CD14-positive monocyte (primary cell): ENCODE measurements at places on chromosomes 7 and 10. TPM values are rescaled to one million over a fixed set of nuclear protein-coding genes. Genes with fewer than 3 reads are reported as not detected.

DNA sequence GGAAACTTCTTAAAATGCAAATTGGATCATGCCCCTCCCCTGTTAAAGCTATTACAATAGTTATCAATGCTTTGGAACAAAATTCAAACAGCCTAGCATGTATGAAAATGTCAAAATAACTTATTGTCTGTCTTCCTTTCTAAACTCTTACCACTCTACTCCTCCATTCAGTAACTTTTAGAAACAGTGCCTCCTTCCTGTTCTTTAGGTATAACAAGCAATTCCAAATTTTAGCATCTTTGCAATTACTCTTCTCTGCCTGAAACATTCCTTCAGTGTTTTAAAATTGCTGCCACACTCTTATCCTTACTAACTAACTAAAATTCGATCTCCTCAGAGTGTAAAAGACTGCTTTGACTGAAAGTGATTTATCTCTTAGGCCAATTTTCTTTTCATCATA is 660.4 kb upstream of the LRRTM3 start:
- H3K27me3 ChIP-seq, result no peaks in the 10 kb centered on the region
- no peak overlapping the region for H3K4me3 ChIP-seq
- H3K4me1 ChIP-seq, result no peaks in the 10 kb centered on the region
- no peak overlapping the region for H3K27ac ChIP-seq
- H3K36me3 ChIP-seq, result no peaks in the 10 kb centered on the region

PON1 gene
- polyA plus RNA-seq, result not detected in 2 replicates

C7orf33 gene
- 0.05 TPM in 1 of 2 replicates, not detected in the other for polyA plus RNA-seq

GRCh38 chr10:49657606-49658005 is 21.8 kb upstream of the C10orf53 start:
- H3K4me3 ChIP-seq, result no peak overlapping the region
- no peaks in the 10 kb centered on the region for H3K27me3 ChIP-seq
- no peaks in the 10 kb centered on the region for H3K4me1 ChIP-seq

FFAR4 gene
- 1.1 TPM for polyA plus RNA-seq

DNA sequence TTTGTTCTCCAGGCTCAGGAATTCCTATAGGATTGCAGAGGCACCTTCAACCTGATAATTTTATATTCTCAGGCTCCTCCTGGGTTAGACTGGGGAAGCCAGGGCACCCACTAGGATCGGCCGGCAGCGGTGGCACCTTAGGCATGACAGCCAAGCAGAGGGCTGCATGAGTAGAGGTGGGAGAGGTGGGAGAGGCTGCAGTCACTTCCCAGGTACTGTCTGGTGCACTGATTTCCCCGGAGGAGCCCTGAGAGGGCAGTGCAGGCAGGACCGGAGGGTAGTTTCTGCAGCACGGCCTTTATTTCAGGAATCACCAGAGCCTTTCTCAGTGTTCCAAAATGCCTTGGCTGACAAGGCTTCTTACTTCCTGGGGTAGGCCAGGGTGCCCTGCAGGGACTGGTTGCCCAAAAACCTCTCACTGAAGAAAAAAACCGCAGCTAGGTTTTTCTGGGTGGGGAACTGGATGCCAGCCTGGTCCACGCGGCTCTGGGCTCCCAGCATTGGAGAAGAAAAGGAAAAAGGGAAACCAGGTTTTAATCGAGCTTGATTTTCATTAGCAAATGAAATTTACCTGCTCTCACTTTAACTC is 3.6 kb upstream of the HOXA13 start:
- no peak overlapping the region for H3K4me3 ChIP-seq
- H3K27ac ChIP-seq, result no peak overlapping the region
- no peak for DNase-seq
- H3K36me3 ChIP-seq, result no peaks in the 10 kb centered on the region
- H3K27me3 ChIP-seq, result peaks cover 88% of the 10 kb centered on the region
- H3K4me1 ChIP-seq, result peaks cover 41% of the 10 kb centered on the region

DNA sequence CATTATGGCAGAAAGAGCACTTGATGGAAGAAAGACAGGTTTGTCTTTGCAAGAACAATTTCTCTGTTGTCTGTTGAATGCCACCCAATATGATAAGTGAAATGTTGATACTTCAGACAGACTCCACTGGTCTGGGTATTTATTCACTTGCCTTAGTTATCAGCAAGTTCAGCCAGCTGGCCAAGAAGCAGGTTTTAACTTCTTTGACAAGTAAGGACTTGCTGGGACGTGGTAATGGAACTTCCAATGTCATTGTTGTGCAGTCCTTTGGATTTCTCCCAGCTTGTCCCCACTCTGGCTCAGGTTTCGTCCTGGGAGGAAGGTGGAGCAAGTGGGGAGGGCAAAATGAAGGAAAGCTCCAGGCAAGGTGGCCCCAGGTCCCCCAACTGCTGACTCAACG is 497.4 kb downstream of the RPS24 start:
- no peak overlapping the region for H3K27ac ChIP-seq
- H3K4me1 ChIP-seq, result no peaks in the 10 kb centered on the region
- no peak overlapping the region for H3K4me3 ChIP-seq
- DNase-seq, result no peak
- no peaks in the 10 kb centered on the region for H3K27me3 ChIP-seq
- H3K36me3 ChIP-seq, result no peaks in the 10 kb centered on the region

GRCh38 chr7:135490783-135491182 is 19.1 kb downstream of the CNOT4 start:
- peaks cover 4% of the 10 kb centered on the region for H3K36me3 ChIP-seq
- no peaks in the 10 kb centered on the region for H3K27me3 ChIP-seq
- no peak overlapping the region for H3K4me3 ChIP-seq
- DNase-seq, result no peak

SLC26A5 gene
- polyA plus RNA-seq, result not detected

DNA sequence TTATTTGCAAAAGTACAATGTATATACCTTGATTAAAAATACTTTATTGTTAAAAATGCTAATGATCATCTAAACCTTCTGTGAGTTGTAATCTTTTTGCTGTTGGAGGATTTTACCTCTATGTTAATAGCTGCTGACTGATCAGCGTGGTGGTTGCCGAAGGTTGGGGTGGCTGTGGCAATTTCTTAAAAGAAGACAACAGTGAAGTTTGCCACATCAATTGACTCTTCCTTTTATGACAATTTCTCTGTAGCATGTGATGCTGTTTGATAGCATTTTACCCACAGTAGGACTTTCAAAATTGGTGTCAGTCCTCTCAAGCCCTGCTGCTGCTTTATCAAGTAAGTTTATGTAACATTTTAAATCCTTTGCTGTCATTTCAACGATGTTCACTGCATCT is 16.9 kb upstream of the ENTPD1 start:
- H3K4me3 ChIP-seq, result no peak overlapping the region
- H3K36me3 ChIP-seq, result no peaks in the 10 kb centered on the region
- no peaks in the 10 kb centered on the region for H3K27me3 ChIP-seq
- H3K4me1 ChIP-seq, result peaks cover 11% of the 10 kb centered on the region
- no peak overlapping the region for H3K27ac ChIP-seq

- DNase-seq, result no peak
- H3K27me3 ChIP-seq, result no peaks in the 10 kb centered on the region
- no peak overlapping the region for H3K27ac ChIP-seq
- H3K4me1 ChIP-seq, result peaks cover 11% of the 10 kb centered on the region
- H3K36me3 ChIP-seq, result no peaks in the 10 kb centered on the region
These were observed 120.4 kb downstream of the CUBN start for GRCh38 chr10:17009212-17009700.

GRCh38 chr10:79167537-79167936 is 98.8 kb downstream of the ZMIZ1 start:
- DNase-seq, result no peak
- peaks cover 71% of the 10 kb centered on the region for H3K36me3 ChIP-seq
- H3K27ac ChIP-seq, result no peak overlapping the region
- no peak overlapping the region for H3K4me3 ChIP-seq

GRCh38 chr10:116452338-116452720 is 24.7 kb downstream of the PNLIPRP3 start:
- peaks cover 31% of the 10 kb centered on the region for H3K4me1 ChIP-seq
- no peak overlapping the region for H3K4me3 ChIP-seq
- H3K36me3 ChIP-seq, result no peaks in the 10 kb centered on the region
- no peak for DNase-seq

TMEM184A gene
- polyA plus RNA-seq, result not detected in 2 replicates

- no peak overlapping the region for H3K27ac ChIP-seq
- DNase-seq, result peak; percentile 80
- no peaks in the 10 kb centered on the region for H3K36me3 ChIP-seq
- H3K27me3 ChIP-seq, result no peaks in the 10 kb centered on the region
- H3K4me1 ChIP-seq, result peaks cover 17% of the 10 kb centered on the region
These were observed 86.7 kb upstream of the PRKAR2B start for GRCh38 chr7:106957766-106958165.

DNA sequence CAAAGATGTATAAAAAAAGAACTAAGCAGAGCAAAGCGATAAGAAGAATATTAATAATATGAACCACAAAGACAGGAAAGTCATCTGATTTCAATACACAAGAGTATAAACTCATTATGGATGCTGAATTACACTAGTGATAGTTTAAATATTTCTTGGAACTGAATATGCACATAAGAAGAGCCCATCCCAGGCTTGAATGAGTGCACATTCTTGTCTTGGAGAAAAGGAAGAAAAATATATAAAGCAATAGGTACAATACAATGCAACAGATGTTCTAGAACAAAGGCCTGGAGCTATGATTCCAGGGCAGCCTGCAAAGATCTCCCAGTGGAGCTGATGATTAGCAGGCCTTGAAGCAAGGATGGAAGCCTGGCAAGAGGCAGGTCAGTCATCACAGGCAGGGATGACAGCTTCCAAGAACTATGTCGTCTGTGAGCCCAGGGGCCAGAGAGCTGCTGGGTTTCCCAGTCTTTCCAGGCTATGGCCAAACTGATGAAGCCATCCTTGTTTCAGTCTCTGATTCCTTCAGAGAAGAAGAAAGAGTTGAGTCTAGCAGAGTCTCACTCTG is 277.6 kb downstream of the KCNMA1 start:
- no peaks in the 10 kb centered on the region for H3K27me3 ChIP-seq

- H3K27me3 ChIP-seq, result peaks cover 50% of the 10 kb centered on the region
- no peaks in the 10 kb centered on the region for H3K36me3 ChIP-seq
- H3K4me3 ChIP-seq, result no peak overlapping the region
- H3K27ac ChIP-seq, result no peak overlapping the region
- H3K4me1 ChIP-seq, result peaks cover 23% of the 10 kb centered on the region
- DNase-seq, result no peak
These were observed 7.1 kb downstream of the GATA3 start for GRCh38 chr10:8061274-8062211.

DNA sequence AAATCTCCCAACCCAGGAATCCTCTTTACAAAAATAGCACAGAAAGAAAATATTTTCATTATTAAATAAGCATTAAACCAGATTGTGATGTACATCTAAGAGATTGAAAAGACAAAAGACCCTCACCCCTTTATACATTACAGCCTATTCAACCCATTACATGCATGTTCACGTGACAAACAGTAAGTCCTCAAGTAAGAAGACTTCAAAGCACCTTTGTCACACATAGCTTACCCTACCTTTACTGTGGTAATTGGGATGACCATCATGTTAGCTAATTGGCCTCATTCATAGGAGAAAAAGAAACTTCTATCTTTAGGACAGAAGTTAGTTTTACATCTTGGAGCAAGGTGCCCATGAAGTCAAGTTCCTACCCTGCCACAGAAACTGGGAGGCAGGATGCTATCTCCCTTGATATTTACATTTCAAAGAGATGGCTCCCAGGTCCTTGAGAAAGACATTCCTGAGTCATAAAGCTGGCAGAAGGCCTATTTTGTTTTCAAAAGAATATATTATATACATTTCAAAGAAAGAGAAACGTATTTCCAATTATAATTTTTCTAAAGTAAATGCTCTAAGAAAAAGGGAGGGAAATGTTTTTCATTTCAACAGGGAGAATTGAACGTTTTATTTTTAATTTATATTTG is 48.1 kb downstream of the GNAI1 start:
- H3K4me3 ChIP-seq, result no peak overlapping the region
- H3K36me3 ChIP-seq, result no peaks in the 10 kb centered on the region
- no peak overlapping the region for H3K27ac ChIP-seq
- no peaks in the 10 kb centered on the region for H3K4me1 ChIP-seq
- no peaks in the 10 kb centered on the region for H3K27me3 ChIP-seq

DNA sequence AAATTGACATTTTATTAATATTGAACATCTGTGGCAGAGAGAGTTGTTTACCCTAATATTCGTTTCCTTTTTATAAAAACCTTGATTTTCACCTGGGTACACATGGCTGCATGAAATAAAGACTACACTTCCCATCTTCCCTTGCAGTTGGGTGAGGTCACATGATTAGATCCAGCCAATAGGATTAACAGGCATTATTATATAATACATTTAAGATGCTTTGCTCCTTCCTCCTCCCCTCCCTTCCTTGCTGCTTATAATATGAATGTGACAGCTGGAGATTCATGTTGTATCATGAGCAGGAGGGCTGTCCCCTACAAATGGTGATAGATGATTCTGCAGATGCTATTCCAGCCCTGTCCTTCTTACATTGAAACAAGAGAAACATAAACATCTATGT is 146.6 kb downstream of the SH2D4B start:
- no peaks in the 10 kb centered on the region for H3K4me1 ChIP-seq
- peak; percentile 30 for DNase-seq
- H3K27ac ChIP-seq, result no peak overlapping the region

NOS3 gene
- polyA plus RNA-seq, result 0.39 and 3.7 TPM in 2 replicates

DPY19L1 gene
- 2.3 and 5.2 TPM in 2 replicates for polyA plus RNA-seq

DNA sequence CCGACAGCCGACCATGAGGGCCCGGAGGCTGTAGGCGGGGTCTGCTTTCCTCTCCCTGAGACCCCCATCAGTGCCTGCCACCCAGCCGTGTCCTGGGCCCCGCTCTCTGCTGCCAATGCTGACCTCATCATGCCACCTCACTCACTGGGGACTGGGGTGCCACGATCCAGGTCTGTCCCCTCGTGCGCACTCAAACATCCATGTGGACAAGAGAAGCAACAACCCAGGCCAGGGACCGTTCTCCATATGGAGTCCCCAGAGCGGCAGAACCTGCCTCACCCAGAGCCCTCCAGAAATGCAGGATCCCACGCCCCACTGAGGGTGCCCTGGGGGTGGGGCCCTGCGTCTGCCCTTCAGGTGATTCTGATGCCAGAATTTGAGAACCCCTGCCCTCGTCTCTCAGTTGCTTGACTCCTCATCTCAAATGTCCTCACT is 210.0 kb upstream of the PPP2R2D start:
- no peak for DNase-seq
- no peaks in the 10 kb centered on the region for H3K36me3 ChIP-seq
- no peak overlapping the region for H3K27ac ChIP-seq
- H3K27me3 ChIP-seq, result no peaks in the 10 kb centered on the region

DNA sequence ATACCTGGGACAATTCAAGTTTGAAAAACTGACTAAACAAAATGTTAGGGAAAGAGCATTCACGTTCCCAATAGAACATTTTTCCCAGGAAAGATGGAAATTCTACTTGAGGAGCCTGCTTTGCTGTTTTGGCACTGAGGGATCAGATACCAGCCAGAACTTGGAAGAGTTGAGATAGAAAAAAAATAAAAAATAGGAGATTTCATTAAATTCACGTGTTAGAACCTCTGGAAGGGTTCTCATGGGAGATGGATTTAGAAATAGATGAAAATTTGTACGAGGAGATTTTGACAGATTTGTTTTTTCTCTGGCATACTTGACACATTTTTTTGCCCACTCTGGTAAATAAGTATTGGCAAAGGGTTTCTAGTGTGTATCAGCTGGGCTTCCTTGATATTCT is 63.7 kb downstream of the CELF2 start:
- H3K4me1 ChIP-seq, result no peaks in the 10 kb centered on the region
- H3K36me3 ChIP-seq, result no peaks in the 10 kb centered on the region
- no peak for DNase-seq
- H3K4me3 ChIP-seq, result no peak overlapping the region
- H3K27me3 ChIP-seq, result no peaks in the 10 kb centered on the region

MMD2 gene
- polyA plus RNA-seq, result not detected in 2 replicates

TMEM176B gene
- 30.6 TPM for polyA plus RNA-seq

GRCh38 chr10:124997771-124998623 is 56.1 kb downstream of the ZRANB1 start:
- no peak overlapping the region for H3K27ac ChIP-seq
- no peaks in the 10 kb centered on the region for H3K27me3 ChIP-seq
